ENCODE measurements at places on chromosomes 11 and 22. TPM values are rescaled to one million over a fixed set of nuclear protein-coding genes. Genes with fewer than 3 reads are reported as not detected.

SCUBE2 gene
- 3.7 TPM for total RNA-seq

GRCh38 chr22:45069925-45070324 is 60.1 kb upstream of the PHF21B start:
- DNase-seq, result no peak

DNA sequence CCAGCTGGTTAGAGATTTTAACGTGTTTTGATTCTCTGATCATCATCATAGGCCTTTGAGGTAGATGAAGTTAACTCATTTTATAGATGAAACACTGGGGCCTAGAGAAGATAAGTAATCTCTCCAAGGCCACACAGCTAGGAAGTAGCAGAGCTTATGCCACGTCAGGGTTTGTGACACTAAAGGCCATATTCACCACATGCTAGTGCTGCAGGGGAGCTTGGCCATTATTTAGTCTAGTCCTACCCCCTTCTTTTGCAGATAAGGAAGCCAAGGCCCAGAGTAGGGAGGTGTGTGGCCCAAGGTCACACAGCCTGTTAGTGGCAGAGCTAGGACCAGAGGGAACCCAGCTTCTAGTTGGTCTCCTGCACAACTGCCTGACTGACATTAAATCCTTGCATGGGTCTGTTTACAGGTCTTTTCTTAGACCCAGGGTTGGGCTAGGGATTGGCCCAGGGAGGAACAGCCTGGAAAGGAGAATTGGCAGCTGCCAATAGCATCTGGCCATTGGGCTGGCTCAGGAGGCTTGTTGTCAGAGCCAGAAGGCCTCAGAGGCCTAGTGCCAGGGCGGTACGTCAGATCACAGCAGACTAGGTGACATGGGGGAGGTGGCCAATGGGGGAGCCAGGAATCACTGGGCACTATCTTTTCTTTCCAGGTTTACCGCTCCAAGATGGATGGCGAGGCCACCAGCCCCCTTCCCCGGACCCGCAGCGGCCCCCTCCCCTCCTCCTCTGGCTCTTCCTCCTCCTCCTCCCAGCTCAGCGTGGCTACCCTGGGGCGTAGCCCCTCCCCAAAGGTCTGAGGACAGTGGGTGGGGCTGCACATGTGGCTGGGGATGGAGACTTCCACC is 36.0 kb downstream of the PHLDB1 start:
- DNase-seq, result no peak

GRCh38 chr11:97683733-97684132 is 1293.9 kb downstream of the JRKL start:
- no peak for DNase-seq

GRCh38 chr11:125464270-125464662 is 31.8 kb downstream of the FEZ1 start:
- DNase-seq, result no peak

RABL2B gene
- total RNA-seq, result 33.1 TPM

GRCh38 chr11:113387605-113388211 is at the start of gene ANKK1:
ANKK1 (plus strand) TSS chr11:113387779; CDS start chr11:113387885, 106 bp downstream.
- DNase-seq, result peak; percentile 37

DNA sequence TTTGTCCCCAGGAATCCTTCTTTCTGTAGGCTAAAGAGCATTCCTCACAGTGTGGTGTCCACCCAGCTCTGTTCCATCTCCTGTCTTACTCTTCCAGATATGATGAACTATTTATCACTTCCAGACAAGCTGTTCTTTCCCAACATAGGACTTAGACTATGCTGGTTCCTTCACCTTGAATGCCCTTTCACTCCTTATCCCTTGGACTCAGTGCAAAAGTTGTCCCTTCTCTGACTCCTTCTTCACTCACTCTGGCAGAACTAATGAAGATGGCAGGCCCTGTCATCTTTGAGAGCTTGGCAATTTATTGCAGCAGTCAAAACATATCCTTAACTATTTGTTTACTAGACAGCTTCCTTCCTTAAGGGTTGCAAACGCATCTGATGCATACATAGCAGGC is 3.5 kb upstream of the OSBP2 start:
- no peak for DNase-seq

DNA sequence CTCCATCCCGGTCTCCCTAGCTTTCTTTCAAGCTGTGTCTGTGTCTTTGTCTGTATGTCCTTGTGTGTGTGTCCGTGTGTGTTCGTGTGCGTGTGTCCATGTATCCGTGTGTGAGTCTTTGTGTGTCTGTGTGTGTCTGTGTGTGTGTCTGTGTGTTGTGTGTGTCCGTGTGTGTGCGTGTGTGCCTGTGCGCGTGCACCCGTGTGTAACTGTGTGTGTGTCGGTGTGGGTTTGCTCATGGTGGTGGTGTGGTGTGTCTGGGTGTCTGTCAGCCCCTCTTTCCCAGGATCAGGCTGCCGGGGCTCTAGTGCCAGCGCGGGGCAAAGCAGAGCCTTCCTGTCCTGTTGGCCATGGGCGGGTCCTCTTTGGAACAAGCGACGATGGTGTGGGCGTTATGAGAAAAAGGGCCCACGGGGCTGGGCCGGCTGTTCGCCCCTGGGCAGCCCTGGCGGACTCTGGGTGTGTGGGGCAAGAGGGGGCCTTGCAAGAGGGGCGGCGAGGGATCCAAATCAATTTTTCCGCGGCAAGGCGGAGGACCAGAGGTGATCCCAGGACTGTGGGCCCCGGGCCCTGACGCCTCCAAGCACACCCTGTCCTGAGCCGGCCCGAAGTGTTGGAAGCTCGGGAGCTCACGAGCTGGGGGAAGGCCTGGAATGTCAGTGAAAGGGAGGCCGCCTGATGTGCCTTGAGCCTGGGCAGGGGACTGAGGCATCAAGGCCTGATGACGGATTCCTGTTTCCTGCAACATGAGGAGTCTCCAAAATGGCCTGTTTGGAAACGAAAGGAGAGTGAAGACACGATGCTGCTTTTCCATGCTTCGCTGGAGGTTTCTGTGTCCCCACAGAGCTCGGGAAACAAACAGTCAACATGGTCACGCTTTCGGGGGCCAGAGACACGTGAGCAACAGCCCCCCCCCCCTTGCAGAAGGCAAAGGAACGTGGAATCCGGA is 3929.2 kb upstream of the OR11H1 start:
- no peak for DNase-seq

- peak; percentile 34 for DNase-seq
Observed at GRCh38 chr22:43110927-43111623, 525 bp downstream of the BIK start.

DNA sequence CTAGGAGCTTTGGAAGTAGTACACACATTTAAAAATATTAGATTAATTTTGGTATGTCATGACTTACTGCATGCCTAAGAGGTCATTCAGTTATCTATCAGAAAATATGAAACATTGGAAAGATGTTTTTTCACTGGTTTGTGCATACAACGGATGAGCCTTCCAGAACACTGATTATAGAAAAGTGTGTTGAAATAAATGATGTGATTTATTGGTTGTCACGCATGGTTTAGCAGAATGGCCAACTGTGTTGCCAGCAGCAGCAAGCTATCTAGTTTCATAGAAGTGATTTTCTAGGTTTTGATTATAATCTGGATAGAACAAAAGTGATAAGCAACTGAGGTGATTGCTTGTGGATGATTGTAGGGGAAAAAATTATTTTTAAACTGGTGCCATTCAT is 53.6 kb downstream of the DDX10 start:
- no peak for DNase-seq

GRCh38 chr22:50691521-50691920 is 18.9 kb downstream of the SHANK3 start:
- no peak for DNase-seq

DNA sequence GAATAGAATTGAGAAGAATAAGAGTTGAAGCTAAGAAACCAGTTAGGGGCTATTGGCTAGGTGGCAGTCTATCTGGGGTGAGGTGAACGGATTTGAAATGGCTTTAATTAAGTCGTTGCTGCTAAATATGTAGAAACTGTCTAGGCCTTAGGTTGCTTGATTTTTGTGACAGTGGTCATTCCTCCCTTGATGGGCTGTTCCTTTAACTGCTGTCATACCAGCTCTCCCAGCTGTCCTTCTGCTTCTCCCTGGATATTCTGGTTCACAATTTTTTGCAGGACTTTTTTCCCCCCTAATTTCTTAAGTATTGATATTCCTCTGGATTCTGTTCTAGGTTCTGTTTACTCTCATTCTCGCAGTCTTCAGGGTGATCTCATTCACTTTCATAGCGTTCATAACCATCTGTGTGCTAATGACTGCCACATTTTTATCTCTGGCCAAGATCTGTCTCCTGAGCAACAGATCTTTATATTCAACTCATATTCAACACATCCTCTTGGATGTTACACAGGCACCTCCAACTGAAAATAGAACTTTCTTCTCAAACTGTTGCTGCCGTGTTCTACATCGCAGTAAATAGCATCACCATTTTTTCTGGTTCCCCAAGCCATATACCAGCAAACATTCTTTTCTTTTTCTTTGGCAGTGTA is 134.1 kb downstream of the UVRAG start:
- DNase-seq, result no peak

- peak; percentile 24 for DNase-seq
Observed at GRCh38 chr11:103923451-103923931, 112.9 kb upstream of the DDI1 start.

TMEM191C gene
- 4.7 TPM for total RNA-seq

AP5B1 gene
- total RNA-seq, result 8.6 TPM

DNA sequence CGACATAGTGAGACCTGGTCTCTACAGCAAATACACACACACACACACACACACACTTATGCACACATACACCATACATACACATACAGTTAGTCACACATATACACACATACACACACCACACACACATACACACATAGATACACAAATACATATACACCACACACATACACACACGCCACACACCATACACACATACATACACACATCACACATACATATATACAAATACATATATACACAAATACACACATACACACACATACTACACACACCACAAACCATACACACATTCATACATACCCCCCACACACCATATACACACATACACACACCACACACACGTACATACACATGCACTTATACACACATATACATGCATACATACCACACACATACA is 57.7 kb downstream of the MICAL2 start:
- DNase-seq, result no peak

DNA sequence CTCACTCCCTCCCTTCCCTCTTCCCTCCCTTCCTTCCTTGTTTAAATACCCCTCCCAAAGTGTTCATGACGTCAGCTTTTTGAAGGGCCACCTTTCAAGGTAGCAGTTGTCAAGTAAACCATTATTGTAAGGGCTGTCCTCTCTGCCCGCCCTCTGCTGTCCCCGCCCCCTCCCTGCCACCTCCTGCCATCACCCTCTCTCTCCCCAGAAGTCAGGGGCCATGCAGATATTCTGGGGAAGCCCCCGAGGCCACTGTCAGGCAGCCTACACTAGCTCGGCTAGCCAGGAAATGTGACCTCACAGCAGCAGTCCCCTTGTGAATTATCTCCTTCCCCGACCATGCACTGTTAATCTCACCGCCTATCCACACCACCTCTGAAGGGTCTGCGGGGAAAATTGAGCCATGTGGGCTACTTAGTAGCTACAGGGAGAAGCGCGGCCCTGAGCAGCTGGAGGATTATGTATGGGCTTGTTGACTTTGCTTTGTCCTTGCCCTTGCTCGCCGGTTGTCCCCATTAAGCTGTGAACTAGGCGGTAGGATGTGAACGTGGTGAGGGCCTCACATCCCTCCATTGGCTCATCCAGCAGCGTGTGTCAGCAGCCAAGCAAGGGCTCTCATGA is 42.1 kb upstream of the ATXN10 start:
- DNase-seq, result no peak

BBOX1 gene
- total RNA-seq, result 1.9 TPM

DNA sequence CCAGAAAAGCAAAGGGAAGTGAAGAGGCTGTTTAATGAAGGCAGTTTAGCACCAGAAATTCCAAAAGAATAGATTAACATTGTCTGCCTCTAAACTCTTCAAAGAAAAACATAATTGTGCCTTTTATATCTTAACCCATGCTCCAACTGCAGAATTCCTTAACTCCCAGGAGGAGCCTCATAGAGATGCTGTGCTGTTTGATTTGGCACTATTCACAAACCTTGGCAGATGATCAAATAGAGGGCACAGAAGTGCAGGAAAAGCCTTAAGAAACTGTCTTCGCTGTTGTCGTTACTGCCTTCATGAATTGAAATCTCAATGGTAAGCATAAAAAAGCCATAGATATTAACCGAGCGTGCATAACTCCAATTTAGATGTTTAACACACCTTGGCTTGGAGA is 124.1 kb upstream of the MPPED2 start:
- DNase-seq, result no peak

MMP26 gene
- total RNA-seq, result not detected

- DNase-seq, result peak; percentile 24
Observed at GRCh38 chr11:67732045-67732787, 57.8 kb upstream of the ALDH3B2 start.

MS4A13 gene
- not detected for total RNA-seq

FXYD2 gene
- total RNA-seq, result 6.9 TPM

- no peak for DNase-seq
Observed at GRCh38 chr22:36068776-36069344, 40.2 kb upstream of the RBFOX2 start.
